ENCODE measurements at places on chromosomes 5 and 9.

GRCh38 chr9:120757026-120757913 is 35.9 kb downstream of the FBXW2 start:
- no peak for DNase-seq

DNA sequence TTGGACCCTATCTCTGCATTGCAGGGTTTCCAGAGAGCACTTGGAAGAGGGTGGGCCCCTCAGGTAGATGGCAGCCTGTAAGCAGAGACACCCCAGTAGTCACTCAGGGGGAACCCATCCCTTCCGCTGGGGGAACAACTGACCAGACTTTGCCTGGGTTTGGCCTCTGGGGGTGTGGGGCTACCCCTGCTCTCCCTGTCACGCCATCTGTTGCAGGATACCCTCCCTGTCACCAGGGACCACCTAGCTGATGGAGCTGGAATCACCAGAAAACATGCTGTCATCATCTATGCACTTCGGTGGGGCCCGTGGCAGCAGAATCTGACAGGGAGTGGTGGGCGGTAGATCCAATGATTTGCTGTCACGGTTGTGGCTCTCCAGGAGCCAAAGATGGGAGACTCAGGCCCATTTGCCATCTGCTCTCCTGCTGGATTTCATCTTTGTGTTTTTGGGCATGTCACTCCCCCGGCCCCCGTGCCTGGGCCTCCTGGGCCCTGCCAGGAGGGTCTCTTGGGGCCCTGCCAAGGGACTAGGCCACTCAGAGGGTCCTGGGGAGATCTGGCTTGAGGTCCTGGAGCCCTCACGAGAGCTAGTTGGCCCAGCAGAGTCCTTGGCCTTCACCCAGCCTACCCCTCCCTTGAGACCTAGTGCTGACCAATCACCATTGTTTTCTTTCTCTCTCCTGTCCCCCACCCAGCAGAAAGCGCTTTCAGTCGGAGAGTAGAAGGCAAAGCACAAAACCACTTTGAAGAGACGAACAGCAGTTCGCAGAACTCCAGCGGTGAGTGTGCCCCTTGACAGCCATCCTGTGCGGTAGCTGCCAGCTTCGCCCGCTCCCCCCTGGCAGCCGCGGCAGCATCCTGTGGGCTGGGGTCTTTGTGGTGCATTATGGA is 45.9 kb downstream of the AMBP start:
- no peak for DNase-seq

DNA sequence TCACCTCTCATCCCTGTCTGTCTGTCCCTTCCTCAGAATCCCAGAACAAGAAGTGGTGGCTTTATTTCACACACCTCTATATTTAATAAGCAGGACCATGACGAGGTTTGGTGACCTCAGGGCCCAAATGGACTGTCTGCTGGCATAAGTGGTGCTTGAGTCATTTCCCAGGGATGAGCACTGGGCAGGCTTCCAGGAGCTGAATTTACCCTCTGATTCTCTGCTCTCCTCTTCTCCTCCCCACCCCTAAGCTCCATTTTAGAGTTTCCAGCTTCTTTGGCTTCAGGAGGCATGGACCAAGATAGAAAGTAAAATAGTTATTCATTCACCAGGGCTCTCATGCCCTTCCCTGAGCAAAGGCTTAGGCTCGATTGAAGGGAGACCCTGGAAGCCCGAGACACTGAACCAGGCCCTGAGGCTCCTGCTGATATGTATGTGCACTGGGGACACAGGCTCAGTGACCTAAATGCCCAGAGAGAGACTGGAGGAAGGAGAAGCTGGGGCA is 69.1 kb downstream of the PPARGC1B start:
- peak; percentile 74 for DNase-seq

GRCh38 chr5:171755354-171755821 is 30.2 kb upstream of the SMIM23 start:
- no peak for DNase-seq

DNA sequence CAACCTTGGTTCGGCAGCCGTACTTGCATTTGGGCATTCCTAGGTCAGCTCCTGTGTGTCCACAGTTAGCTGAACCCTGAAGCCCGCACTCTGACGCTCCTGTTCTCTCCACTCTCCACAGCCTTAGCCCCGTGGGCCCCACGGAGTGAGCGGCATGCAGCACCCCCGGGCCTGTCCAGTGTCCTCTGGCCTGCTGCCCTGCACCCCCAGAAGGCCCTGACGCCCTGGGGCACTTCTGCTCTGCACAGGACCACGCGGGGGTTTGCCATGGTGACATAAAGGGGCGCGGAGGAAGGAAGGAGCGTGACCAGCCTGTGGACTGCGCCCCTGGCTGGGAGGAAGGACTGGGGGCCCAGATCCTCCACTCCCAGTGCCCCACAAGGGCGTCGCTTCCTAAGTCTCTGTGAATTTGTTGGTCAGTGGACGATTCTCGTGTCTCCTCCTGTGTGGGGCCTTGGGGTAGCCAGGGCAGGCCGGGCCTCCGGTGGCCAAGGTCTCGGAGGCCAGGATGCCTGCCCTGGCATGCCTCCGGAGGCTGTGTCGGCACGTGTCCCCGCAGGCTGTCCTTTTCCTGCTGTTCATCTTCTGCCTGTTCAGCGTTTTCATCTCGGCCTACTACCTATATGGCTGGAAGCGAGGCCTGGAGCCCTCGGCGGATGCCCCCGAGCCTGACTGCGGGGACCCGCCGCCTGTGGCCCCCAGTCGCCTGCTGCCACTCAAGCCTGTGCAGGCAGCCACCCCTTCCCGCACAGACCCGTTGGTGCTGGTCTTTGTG is 13.0 kb downstream of the NDST1 start:
- no peak for DNase-seq

DNA sequence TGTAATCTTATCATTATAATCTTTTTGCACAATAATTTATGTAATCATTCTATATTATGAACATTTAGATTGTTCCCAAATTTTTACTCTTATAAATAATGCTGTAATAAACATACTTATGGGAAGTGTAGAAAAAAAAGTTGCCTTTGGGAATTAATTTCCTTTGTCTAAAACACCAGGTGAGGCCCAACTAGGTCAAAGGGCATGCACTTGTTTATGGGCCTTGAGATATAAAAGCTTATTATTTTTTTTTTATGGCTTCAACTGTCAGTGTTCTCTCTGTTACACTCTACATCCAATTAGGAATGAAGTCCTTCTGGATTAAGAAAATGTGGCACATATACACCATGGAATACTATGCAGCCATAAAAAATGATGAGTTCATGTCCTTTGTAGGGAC is 6.5 kb upstream of the PRLR start:
- DNase-seq = no peak

- DNase-seq = peak; percentile 88
Observed at GRCh38 chr5:172637110-172637580, 3.9 kb upstream of the NEURL1B start.

DNA sequence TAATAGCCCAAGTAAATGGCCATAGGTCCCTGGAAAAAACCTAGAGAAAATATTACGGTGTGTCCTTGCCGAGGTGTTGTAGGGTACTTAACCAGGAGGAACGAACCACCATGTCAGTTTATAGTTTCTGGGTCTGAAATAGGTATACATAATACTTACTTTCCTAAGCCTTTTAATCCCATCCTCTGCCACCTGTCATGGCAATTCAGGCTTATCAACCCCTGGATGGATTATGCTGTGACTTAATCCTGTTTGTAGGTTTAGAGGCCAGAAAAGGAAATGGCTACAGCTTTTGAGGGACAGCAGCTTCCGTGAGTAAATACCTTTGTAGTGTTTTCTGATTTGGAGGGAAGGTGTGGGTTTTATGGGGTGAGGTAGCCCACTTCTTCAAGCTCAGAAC is 89.1 kb upstream of the PTPRD start:
- DNase-seq = no peak

Data from NCI-H510A treated with DMSO at 0.1 percent for 48 hours (cell line).